AG04450 (cell line): ENCODE measurements at places on chromosomes 3 and 15.

DNA sequence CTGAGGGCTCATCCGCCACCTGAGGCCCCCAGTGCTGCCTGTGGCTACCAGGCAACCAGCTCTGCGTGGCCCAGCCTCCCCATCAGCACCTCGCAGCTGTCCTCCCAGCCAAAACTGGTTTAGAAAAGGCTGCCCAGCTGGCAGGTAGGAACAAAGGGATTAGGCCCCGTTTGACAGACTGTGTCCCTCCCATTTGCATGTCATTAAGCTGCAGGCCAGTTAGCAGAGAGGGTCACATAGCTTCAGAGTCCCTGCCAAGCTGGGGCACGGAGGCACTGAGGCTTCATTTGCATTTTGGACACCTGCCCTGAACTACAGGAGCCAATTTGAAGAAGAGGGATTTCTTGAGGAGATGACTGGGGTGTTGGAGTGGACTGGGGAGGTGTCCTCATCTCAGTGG lies 177.9 kb downstream of the TLE3 start:
- no peak for DNase-seq

GRCh38 chr15:44694416-44694815 lies 16.7 kb downstream of the PATL2 start:
- DNase-seq = no peak

- no peak for DNase-seq
These were observed 551.3 kb downstream of the NSUN3 start for GRCh38 chr3:94614192-94614591.

DNA sequence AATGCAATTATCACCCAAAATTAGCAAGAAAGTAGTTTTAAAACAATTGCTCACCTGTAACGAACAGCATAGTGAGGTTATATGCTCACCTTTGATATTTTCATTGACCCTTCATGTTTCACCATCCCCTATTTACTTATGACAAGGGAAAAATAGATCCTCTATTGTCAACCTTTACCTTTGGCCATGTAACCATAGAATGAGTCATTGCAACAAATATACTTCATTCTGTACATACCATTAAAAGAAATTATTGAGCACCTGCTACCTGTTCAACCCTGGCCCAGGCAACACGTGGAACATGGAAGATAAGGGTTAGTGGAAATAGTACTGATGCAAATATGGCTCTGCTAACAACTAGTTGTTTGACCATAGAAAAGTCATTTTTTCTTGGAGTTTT lies 20.2 kb downstream of the LSAMP start:
- no peak for DNase-seq

GRCh38 chr15:101425787-101426365 lies 63.6 kb downstream of the PCSK6 start:
- DNase-seq = no peak

GRCh38 chr15:70418943-70419342 lies 321.2 kb upstream of the TLE3 start:
- no peak for DNase-seq
